ENCODE measurements at places on chromosomes 6 and 20. TPM values are rescaled to one million over a fixed set of nuclear protein-coding genes. Genes with fewer than 3 reads are reported as not detected.

SIGLEC1 gene
- 12.4 TPM for total RNA-seq

VAPB gene
- total RNA-seq = 57.3 TPM

CCM2L gene
- 7.2 TPM for total RNA-seq

VSX1 gene
- total RNA-seq = not detected

EZR gene
- 140 TPM for total RNA-seq

PDE10A gene
- total RNA-seq = 9.4 TPM

CLIC5 gene
- 109 TPM for total RNA-seq

EPHA7 gene
- total RNA-seq = 6.7 TPM

TREML2 gene
- 0.13 TPM for total RNA-seq

TRAPPC3L gene
- total RNA-seq = 0.24 TPM

FUT9 gene
- total RNA-seq = not detected

DNA sequence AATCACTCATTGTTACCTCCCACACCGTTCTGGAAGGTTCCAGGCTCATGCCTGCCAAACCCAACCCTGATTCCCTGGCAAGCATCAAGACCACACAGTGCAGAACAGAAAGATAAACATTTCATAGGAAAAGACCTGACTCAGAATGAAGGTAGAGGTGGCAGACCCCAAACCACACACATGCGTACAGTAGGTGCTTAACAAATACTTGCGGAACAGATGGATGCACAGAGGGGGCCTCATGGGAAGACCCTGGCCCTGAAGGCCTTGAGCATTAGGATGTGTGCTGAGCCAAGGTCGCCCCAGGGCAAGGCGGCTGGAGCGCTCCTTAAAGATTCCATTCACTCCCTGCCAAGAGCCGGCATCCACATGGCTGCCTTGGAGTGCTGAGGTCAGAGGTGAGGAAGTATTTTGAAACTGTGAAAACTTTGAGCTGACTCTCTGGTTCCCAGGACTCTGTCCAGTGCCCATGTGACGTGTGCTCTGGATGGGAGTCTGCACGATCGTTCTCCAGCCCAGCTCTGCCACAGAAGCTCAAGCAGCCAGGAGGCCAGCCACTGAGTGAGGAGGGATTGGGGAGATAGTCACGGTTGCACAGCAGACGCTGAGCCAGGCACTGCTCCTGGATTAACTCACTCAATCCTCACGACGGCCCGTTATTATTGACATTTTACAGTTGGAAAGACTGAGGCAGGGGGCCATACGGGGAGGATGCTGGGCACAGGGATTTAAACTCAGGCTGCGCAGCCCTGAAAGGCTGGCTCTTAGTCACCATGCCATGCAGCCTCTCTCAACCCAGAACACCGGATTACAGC lies 65.5 kb upstream of the AFDN start:
- peak; percentile 80 for DNase-seq

DNA sequence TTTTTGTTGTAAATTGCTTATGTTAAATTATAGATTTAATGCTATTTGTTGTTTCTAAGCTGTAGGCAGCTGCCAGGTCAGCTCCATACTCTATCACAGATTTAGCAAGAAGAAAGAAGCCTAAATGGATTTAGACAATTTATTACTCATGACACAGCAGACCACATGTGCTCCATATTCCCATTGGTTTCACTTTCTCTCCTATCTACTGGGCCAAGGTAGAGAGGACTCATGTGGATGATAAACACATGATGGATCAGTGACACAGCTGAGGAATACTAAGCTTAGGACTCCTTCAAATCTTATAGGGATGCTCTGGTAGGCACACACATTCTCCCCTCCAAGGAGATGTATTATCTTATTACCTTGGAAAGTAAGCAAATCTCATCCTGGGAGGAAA lies 553.0 kb upstream of the ADGRB3 start:
- no peak for DNase-seq

DNA sequence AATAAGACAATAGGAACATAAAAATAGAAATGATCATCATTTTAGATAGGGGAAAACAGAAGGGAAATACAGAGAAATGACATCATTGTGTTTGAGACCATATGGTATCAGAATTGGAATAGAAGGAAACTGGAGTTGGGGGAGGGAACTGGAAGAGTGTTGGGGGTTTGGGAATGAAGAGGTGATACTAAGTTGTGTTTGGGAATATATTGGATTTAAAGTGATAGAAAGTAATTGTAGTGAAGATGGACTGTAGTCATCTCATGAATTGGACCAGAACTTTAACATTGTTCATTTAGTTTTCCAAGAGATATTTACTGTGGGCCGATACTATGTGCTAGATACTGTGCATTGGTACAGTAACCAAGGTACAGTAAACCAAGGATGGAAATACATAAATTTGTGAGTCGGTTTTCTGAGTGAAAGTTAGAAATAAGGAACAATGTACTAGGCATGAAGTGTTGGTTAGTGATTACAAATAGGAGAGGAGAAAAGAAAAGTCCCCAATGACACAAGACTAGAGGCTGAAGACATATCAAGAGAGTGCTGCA lies 32.3 kb downstream of the KCNQ5 start:
- no peak for DNase-seq

- no peak for DNase-seq
These were observed 41.1 kb downstream of the HS3ST5 start for GRCh38 chr6:114301596-114302219.

GRCh38 chr6:112710710-112711109 lies 363.6 kb downstream of the RFPL4B start:
- no peak for DNase-seq

GRCh38 chr20:45337367-45338120 lies 10.7 kb downstream of the SDC4 start:
- DNase-seq = peak; percentile 68

DNA sequence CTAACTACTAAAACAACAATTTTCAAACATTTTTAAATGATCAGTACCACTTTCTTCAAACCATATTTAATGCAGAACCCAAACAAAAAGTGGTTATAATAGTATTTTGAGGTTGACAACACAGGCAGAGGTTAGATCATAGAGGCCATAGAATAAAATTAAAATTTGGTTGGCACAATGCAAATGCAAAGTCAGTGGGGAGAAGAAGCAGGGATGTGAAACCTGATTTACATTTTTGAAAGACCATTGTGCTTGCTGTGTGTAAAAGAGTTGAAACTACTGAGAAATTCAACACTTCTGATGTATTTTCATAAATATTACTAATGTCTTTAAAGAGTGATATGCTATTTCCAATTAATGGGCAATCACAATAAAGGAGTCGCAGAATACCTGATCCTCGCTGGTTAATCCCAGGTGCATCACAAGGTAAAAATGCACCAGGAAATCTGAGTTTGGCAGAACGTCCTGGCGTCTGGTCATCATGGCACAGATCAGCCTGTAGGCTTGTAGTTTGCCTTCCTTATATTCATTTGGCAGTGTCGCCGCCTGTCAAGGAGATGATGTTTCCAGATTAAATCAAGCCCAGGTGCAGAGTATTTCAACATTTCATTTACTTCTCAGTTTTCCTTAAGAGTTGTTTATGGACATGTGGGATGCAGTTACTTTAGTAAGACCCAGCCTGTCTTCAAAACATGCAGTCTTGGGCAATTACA lies 141.2 kb downstream of the RALGAPA2 start:
- DNase-seq = no peak

DNA sequence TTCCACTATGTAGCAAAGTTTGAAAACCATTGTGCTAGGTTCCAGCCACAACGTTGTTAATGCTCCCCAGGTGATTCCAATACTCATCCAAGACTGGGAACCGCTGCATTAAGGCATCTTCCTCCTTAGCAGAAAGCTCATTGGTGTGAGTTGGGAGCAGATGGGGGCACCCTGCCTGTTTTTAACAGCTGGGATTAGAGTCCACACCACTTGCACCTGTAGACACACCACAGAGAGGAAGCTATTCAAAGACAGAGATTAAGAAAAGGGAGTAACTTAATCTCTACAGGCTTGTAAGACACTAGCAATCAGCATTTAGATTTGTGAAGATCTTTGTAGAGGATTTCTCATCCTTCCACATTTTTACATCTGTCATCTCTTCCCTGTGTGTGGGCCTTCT lies 333.9 kb upstream of the SOX4 start:
- DNase-seq = no peak

DNA sequence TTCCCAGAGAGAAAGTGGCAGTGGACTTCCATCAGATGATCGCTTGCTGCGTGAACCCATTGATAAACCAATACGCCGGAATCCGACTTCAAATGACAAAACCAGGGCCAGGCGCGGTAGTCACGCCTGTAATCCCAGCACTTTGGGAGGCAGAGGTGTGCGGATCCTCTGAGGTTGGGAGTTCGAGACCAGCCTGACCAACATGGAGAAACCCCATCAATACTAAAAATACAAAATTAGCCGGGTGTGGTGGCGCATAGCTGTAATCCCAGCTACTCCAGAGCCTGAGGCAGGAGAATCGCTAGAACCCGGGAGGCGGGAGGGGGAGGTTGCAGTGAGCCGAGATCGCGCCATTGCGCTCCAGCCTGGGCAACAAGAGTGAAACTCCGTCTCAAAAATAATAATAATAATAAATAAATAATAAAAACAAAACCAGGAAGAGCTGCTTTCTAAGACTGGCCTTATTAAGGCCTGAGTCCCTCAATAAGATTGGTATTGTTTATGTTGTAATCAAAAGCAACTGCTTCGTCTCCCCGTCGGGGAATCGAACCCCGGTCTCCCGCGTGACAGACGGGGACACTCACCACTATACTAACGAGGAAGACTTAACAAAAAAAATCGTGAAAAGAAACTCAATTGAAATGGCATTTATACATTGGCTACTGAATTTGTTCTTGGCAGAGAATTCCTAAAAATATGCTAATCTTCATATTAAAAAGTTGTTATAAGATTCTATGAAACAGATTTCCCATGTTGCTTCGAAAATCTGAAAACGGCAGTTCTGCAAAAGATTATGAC lies 110.2 kb upstream of the ZNF184 start:
- DNase-seq = no peak

- DNase-seq = peak; percentile 60
These were observed 199.8 kb downstream of the PLCB1 start for GRCh38 chr20:8331740-8332412.

GRCh38 chr20:46289432-46289831 lies 18.9 kb downstream of the CDH22 start:
- no peak for DNase-seq

GRCh38 chr20:3471397-3472021 lies 691 bp downstream of the ATRN start:
- no peak for DNase-seq

GRCh38 chr6:71737953-71738352 lies 148.4 kb upstream of the RIMS1 start:
- DNase-seq = no peak

DNA sequence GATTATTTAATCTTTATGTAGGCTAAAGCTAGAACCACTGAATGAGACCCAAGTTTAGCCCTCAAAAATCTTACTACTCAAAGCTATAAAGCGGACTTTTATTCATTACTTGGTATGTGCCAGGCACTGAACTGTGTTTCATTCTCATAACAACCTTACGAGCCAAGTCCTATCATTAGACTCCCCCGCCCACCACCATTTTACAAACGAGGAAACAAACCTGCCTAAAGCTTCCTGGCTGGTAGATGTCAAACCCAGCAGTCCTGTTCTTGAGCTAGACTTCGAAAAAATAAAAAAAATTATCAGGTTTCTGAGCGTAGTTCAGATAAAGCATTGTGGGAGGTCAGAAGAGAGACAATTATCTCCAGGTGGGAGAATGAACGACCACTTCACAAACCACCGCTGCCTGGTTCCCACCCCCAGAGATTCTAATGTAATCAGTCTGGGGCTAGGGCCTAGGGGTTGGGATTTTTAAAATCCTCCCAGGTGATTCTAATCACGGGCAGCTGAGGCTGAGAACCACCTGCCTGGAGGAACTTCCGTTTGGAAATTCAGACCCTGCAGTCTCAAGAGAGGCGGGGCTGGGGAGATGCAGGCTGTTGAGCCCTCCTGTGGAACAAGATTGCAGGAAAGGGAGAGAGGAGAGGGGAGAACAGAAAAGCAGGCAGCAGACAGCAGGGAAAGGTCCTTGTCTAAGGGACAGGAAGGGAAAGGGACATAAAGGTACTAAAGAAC lies 8.6 kb downstream of the ADTRP start:
- no peak for DNase-seq

DNA sequence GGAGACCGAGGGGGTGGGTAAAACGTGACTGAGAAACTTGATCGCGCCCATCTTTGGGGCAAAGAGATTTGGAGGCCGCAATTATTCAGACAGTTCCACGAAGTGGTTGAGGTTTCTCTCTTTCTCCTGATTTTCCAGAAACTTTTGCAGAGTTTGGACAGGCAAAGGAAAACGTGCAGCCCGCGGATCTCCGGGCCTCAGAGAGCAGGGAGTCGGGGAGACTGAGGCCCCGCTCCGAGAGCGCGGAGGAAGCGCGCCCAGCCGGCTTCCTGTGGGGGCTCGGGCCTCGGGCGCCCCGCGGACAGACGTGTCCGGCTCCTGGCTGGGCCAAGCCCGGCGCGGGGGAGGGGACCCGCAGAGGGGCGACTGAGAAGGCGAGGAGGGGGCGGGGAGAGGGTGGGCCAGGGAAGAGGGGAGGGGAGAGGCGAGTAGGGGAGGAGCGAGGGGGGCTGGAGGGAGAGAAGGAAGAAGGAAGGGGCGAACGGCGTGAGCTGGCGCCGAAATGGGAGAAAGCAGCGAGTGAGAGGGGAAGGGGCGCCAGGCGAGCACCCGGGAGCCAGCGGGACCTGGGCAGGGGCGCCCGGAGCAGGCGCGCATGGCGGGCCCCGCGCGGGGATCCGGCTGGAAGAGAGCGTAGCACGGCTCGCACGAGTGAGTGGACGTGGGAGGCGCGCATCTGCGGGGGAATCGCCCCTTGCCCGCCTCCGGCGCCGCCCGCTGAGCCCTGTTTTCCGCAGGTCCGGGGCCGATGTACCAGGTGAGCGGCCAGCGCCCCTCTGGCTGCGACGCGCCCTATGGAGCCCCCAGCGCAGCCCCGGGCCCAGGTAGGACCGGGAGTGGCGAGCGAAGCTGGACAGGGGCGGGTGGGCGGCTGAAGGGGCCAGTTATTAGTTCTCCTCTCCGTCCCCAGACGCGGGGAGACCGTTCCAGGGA lies at the start of gene MDFI:
Gene MDFI (plus strand): TSS at position 467 of the 933 bp plus-strand sequence. CDS start 282 bp downstream, at position 749.
- no peak for DNase-seq

- DNase-seq = no peak
These were observed at the start of gene RAET1E for GRCh38 chr6:149897855-149898744. RAET1E (minus strand) TSS chr6:149898113; CDS start chr6:149890901, 7,212 bp downstream.
